ENCODE measurements at places on chromosomes 7 and 10.

GRCh38 chr10:22464966-22465629, 119.8 kb downstream of the SPAG6 start:
- DNase-seq = no peak

DNA sequence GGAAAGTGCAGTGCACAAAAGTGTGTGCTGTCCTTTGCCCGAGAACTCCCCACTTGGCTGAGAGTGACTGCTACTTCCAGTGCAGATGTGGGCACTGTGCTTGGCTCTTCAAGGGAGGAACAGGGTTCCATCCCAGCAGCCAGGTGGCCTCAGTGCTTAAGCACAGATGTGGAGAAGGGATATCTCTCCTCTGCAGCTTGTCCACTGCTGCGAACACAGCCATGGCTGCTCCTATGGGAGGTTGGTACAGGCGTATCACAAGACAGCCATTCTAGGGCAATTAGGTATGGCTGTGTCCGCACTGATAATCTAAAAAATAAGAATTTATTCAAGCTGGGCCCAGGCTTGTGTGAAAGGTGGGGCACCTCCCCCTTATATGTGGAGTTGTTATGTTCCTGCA, 66.6 kb downstream of the GLCCI1 start:
- no peak for DNase-seq

GRCh38 chr7:150719436-150719835, 3.0 kb downstream of the GIMAP1 start:
- DNase-seq = no peak

- DNase-seq = no peak
Measured at GRCh38 chr10:5404208-5405041, at the start of gene TUBAL3. Gene TUBAL3, minus strand, starts transcription at chr10:5404828. Its CDS starts 36 bp downstream, at chr10:5404792.

DNA sequence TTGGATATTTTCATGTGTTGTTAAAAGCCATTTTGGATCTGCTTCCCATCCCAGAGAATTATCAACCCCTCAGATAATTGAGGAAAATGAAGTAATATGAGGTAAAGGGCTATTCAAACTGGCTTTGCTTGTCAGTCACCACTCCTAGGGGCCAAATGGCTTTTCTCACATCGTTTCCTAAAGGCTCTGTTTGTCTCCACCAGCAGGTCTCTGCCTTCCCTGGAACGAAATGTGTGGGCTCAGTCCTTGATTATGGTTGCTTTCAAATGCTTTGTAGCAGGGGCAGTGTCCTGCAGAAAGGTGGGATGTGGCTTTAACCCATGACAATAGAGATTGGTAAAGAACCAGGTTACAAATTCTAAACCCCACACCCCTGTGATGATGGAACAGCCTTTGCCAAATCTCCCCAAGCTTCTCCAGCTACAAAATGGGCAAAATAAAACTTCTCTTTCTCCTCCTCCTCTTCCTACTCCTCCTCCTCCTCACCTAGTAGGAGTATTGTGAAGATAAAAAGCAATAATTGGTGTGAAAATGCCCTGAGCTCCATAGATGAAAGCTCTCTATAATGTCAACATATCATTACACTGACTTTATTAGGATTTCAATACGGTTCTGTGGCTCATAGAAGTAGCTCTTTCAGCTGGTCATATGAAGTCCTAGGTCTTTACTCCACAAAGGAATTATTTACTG, 127.6 kb downstream of the CHN2 start:
- DNase-seq = no peak

GRCh38 chr10:86225103-86225782, 141.4 kb downstream of the GRID1 start:
- peak; percentile 51 for DNase-seq

GRCh38 chr7:131235489-131236317, 92.0 kb upstream of the MKLN1 start:
- peak; percentile 99 for DNase-seq

DNA sequence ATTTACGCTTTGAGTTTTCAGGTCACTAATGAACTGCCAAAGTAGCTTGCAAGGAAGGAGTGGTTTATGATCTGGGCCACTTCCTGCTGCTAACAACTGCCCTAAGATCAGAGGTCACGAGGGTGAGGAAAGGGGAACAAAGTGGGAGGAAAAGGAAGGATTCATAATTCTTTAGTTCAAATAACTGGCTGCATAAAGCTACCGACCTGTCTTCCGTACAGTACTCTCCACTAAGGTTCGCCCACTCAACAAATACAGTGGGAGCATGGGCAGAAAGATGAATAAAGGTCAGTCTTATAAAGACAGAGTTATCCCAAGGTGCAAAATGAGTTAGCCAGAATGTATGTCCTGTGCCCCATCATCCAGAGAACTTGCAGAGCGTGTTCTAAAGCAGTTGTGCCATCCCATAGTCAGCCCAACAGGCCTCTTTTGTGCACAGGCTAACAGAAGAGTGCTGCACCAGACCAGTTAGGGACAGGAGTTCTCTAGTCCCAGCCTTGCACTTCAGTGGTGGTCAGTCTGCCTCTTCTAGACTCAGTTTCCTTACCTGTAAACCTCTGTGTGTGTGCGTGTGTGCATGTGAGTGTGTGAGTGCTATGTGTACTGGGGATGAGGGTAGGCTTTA, 65.9 kb downstream of the CREB3L2 start:
- DNase-seq = no peak

Measured in astrocyte of the spinal cord (primary cell).